Natural killer cell (primary cell): ENCODE measurements at places on chromosomes 7 and 10. TPM values are rescaled to one million over a fixed set of nuclear protein-coding genes. Genes with fewer than 3 reads are reported as not detected.

ARMC3 gene
- total RNA-seq, result 0.68 TPM

SSC4D gene
- not detected for total RNA-seq

CLRN3 gene
- not detected for total RNA-seq

UCN3 gene
- not detected for total RNA-seq

PDZD8 gene
- total RNA-seq, result 51.8 TPM

LSM5 gene
- total RNA-seq, result 21.2 TPM

CALHM1 gene
- total RNA-seq, result 0.57 TPM

NKX2-3 gene
- total RNA-seq, result not detected

BAMBI gene
- total RNA-seq, result 0.94 TPM

CACNB2 gene
- total RNA-seq, result not detected

ANKRD7 gene
- not detected for total RNA-seq

NKX6-2 gene
- not detected for total RNA-seq

C10orf62 gene
- 0.32 TPM for total RNA-seq

KLLN gene
- 0.70 TPM for total RNA-seq

SPDYE11 gene
- not detected for total RNA-seq

ITGA8 gene
- total RNA-seq, result not detected

CHST15 gene
- 1.9 TPM for total RNA-seq

SYT15 gene
- total RNA-seq, result 1.1 TPM
